Activated naive CD4-positive, alpha-beta T cell (primary cell): ENCODE measurements at places on chromosomes 6 and 20.

GRCh38 chr6:36436466-36436865, 6.2 kb downstream of the PXT1 start:
- DNase-seq, result no peak

DNA sequence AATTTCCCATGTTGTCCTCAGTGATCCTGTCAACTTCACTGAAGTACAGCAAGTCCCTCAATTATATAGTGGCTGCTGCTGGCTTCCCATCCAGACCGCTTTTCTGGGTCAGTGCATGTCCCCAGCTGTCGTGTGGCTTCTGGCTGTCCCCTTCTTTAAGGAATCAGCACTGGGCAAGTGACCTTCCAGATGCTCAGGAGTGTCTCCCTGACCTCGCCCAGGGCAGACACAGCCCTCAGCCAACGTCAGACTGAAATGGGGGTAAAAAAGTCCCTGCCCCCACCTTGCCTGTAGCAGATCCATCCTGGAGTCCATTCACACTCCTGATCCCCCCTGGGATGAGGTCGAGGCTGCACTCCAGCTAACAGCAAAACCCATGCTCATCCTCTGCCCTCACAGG, 23.7 kb downstream of the OVOL2 start:
- DNase-seq, result no peak

DNA sequence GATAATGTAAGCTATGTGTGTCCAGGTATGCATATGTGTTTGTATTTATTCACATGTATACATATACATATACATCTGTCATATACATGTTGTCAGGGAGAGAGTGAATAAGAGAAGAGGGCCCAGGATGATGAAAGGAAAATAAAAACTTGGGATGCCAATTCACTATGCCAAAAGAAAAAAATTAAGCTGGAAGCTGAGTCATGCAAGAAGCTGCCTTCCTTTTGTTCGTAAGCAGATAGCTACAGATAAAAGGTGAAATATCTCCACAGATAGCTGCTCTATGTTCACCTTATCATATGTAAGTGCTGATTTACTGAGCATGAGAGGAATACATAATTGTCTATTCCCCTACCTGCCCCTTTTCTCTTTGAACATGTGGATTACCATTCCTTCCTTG, 579.9 kb downstream of the EPM2A start:
- DNase-seq, result no peak

GRCh38 chr20:48708630-48709029, 119.2 kb downstream of the PREX1 start:
- DNase-seq, result no peak

DNA sequence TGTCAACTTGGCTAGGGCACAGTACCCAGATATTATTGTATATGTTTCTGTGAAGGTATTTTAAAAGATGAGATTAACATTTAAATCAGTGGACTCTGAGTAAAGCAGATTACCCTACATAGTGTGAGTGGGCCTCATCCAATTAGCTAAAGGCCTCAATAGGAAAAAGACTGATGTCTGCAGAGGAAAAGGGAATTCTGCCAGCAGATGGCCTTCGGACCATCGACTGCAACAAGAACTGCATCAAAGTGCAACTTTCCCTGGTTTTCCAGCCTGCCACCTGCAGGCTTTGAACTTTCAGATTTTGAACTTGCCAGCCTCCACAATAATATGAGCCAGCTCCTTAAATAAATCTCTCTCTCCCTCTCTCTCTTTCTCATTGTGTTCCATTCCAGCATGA, 80.5 kb downstream of the IMPG1 start:
- no peak for DNase-seq

DNA sequence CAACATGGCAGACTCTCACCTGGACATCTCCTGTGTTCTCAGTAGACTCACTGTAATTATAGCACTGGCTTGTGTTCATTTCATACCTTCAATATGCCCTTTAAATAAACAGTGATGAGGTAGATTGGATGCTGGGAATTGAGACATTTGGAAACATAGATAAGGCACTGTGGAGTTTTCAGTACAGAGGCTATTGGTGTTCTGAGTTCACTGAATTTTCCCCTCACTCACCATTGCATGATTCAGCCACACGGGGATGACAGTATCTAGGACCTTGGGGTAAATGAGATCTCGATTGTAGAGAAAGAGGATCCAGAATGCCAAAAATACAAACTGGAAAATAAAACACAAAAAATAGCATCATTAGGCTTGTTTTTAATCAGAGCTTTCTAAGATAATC, 12.6 kb downstream of the ADTRP start:
- DNase-seq, result no peak

GRCh38 chr20:37288091-37288490, 1.4 kb upstream of the MANBAL start:
- no peak for DNase-seq

DNA sequence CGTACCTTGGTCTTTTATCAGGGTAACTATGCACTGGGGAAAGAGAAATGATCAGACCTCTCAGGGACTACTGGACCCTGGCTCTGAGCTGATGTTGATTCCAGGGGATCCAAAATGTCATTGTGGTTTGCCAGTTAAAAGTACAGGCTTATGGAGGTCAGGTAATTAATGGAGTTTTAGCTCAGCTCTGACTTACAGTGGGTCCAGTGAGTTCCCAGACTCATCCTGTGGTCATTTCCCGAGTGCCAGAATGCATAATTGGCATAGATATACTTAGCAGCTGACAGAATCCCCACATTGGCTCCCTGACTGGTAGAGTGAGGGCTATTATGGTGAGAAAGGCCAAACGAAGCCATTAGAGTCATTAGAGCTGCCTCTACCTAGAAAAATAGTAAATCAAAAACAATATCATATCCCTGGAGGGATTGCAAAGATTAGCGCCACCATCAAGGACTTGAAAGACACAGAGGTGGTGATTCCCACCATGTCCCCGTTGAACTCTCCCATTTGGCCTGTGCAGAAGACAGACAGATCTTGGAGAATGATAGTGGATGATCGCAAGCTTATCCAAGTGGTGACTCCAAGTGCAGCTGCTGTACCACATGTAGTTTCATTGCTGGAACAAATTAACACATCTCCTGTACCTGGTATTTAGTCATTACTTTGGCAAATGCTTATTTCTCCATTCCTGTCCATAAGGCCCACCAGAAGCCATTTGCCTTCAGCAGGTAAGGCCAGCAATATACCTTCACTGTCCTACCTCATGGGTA, 152.4 kb downstream of the THBS2 start:
- no peak for DNase-seq

DNA sequence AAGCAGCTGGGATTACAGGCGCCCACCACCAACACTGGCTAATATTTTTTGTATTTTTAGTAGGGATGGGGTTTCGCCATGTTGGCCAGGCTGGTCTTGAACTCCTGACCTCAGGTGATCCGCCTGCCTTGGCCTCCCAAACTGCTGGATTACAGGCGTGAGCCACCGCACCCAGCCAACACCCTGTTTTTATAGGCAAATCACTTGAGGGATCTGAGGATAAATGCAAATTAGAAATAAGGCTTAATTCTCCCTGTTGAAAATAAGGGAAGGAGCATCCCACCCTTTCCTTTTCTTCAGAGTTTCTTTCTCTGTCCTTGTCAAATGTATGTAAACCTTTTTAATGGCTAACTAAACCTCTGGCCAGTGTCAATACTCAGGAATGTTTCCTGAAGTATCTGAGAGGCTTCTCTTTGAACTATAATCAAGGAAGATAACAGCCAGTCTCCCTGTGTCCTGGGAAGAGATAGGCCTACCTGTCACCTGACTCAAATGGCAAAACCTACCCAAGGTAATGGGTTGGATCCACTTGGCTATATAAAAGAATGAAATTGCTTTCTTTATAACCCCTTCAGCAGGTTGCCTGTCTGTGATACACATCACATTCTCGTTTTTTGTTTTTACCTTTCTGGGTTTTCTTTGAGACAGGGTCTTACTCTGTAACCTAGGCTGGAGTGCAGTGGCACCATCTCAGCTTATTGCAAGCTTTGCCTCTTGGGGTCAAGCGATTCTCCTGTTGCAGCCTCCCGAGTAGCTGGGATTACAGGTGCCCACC, 64.5 kb upstream of the TNFAIP3 start:
- no peak for DNase-seq

DNA sequence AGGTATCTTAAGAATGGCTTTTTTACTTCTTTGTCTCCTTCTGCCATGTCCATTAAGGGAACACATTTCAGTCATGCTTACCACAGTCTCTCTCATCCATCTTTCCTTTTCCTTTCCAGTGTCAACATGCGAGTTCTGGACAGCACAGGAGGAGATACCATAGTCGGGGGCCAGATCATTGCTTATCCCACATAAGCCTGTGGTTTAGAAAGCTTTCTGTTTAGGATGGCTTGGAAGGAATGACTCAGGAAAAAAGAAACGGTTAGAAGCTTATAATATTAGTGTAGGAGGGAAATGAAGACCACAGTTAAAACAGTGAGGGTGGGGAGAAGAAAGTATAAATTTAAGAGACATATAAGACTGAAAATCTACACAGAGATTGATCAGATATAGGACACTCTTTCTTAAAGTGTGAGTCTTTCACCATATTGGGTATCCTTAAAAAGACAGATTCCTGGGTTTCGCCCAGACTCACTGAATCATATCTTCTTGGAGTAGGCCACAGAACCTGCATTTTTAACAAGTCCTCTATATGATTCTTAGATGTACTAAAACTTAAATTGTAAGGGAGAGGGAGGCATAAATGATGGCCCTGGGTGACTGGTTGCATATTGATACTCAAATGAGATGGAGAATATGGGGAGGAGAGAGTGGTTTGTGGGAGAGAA, 36.1 kb downstream of the DSE start:
- no peak for DNase-seq

DNA sequence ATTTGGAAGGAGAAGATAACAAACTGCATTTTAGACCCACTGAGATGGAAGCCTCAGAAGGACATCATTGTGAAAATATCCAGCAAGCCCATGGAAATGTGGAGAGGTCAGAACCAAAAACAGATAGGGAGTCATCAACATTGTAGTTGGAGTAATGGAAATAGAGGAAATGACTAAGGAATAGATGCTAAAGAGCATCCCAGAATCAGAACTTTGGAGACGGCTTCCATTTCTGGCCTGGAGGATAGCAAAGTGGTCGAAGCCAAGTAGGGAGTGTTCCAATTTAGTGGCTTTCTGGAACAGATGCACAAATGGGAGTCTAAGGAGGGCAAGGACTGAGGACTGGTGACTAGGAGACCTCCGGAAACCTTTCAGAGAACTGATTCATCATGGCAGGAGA, 3.6 kb downstream of the BEND6 start:
- no peak for DNase-seq
